Glutamatergic neuron (in vitro differentiated cells): ENCODE measurements at places on chromosomes 4 and X.

DNA sequence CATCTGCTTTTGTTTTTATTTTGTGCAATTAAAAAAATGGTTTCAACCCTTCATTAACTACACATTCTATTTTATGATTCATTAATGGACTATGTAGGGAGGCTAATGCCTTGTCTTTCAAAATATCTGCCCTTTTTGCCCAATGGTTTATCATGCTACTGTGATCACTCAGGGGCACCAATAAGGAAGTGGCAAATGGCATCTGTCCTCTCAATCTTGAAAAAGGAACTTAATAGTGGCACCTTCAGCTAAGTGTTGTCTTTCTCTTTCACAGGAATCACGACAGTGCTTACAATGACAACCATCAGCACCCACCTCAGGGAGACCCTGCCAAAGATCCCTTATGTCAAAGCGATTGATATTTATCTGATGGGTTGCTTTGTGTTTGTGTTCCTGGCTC is 57.1 kb downstream of the COMMD8 start:
- no peak for DNase-seq

DNA sequence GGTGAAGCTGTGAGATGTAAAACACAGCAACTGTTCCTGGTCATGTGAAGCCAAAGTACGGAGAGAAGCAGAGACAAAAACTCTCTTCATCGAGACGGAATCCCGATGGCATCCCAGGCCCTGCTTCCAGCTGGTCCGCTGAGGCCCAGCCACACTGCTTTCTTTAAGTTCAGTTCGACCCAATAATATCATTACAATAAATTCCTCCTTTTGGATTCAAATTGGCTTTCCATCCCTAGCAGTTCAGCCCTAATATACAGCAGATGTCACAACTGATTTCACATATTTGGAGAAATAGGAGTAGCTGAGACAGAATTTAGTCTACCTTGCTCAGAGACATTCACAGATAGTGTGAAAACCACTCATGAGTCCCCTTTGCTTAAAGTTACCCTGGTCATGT is 98.3 kb upstream of the SPRY1 start:
- no peak for DNase-seq

GRCh38 chr4:65653740-65654361 is 16.4 kb downstream of the EPHA5 start:
- no peak for DNase-seq

DNA sequence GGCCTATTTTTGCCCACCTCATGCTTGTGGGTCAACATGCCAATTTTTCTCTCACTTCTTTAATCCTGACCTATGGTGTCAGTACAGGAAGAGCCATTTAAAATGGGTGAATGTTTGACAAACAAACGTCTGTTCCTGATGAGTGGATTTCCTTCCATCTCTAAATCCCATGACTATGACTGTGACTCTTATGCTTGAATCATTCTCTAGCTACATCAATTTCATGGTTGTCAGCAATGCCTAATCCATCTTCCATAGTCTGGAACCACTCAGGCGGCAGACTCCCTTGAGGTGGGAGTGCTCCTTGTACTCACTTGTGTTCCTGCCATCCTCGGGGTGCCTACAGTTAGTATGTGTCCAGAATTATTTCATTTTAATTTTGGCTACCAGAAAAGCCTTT is 194.9 kb upstream of the RPS6KA3 start:
- DNase-seq, result no peak

- DNase-seq, result no peak
Measured at GRCh38 chr4:133452678-133453077, 303.6 kb downstream of the PCDH10 start.
